M059J (cell line): ENCODE measurements at places on chromosomes 7 and 10. TPM values are rescaled to one million over a fixed set of nuclear protein-coding genes. Genes with fewer than 3 reads are reported as not detected.

GRCh38 chr10:60433684-60434083 is 44.0 kb upstream of the ANK3 start:
- DNase-seq: no peak

Gene PTF1A
- total RNA-seq: not detected in 2 replicates

GRCh38 chr7:123863461-123863860 is 18.5 kb downstream of the HYAL4 start:
- DNase-seq: no peak

GRCh38 chr10:89215511-89215910 is 8.4 kb upstream of the CH25H start:
- DNase-seq: no peak

- DNase-seq: peak; percentile 72
These were observed 27.1 kb downstream of the ACSM6 start for GRCh38 chr10:95221124-95221523.
